ENCODE measurements at places on chromosomes 2 and 18.

- DNase-seq: no peak
These were observed 1203.8 kb upstream of the PIK3C3 start for GRCh38 chr18:40751186-40751585.

- no peak for DNase-seq
These were observed 1.5 kb downstream of the IL1B start for GRCh38 chr2:112835061-112835501.

- DNase-seq: no peak
These were observed 39.0 kb downstream of the ANXA4 start for GRCh38 chr2:69780921-69781320.

- DNase-seq: no peak
These were observed 38.7 kb downstream of the REEP1 start for GRCh38 chr2:86298411-86299390.

- DNase-seq: no peak
These were observed 519 bp downstream of the TEX261 start for GRCh38 chr2:70994009-70994698.

DNA sequence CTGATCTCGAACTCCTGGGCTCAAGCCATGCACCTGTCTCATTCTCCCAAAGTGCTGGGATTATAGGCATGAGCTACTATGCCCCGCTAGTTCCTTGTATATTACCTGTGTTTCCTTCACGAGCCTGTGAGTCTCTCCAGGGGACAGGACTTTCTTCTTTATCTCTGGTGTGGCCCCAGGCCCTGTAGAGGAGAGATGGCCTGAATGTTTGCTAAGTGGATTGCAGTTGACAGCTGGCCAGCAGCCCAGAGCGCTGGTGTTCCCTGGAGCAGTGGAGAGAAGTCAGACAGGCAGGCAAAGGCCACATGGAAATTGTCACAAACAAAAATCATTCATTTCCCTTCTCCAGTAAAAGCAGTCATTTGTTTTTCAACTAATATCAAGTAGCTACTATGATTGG lies 17.9 kb downstream of the LPIN1 start:
- no peak for DNase-seq

DNA sequence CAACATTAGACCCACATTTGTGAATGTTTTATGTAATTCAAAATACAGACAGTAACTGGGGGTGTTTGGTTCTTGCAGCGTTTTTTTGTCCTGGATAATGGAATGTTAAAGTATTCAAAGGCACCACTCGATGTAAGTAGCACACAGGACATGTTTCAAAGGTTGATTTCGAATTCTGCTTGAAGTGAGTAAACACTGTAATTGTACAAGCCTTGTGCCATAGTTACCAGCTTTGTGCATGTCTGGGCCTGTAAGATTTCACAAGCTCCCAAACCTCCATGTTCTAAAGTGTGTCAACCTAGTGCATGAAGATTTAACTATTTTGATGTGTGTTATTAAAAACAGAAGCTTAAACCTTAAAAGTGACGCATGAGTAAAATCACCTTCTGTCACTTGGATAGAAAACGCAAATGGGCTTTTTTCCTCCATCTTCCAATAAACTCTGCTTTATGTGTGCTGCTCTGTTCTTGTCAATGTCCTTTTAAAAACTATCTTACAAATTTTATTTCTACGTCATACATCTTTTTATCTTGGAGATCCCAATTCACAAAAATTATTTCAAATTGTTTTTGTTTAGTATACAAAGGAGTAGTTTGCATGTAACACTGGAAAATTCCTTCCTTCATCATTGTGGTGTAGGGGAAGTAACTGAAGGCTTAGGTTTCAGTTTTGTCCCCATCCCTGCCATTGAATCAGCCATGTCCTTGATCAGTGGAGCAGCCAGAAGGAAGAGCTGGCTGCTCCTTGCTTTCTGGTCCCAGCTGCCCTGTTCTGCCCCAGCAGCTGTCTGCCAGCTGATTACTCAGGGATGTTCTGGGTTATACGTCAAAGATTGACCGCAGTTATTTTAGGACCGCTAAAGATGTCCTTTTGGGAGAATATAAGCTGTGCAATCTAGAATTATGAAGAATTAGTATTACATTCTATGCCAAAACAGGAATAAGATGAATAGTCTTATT lies 119.2 kb downstream of the PRKRA start:
- no peak for DNase-seq

- DNase-seq: no peak
These were observed 115.2 kb downstream of the MMADHC start for GRCh38 chr2:149472413-149472812.

GRCh38 chr18:22428672-22429071 lies 11.0 kb upstream of the CTAGE1 start:
- no peak for DNase-seq

GRCh38 chr2:32375228-32375892 lies 18.5 kb downstream of the BIRC6 start:
- no peak for DNase-seq

DNA sequence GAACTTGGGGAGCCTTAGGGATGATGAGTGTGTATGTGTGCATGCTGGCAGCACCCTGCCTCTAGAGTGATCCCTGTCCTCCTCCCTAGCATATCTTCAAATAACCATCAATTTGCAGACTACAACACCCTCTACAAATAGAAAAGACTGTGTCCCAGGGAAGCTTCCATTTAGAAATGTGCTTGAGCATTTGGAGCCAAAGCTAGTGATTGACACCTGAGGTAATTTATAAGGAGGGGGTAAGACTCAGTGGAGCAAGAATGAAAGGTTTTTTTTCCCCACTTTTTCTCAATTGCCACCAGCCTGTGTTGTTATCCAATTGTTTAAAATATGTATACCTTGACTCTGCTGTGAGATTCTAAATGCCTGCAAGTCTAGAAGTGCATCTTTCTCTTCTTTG lies 286.0 kb upstream of the SLC14A2 start:
- DNase-seq: no peak

GRCh38 chr2:227608561-227609338 lies 5.9 kb downstream of the SCYGR3 start:
- no peak for DNase-seq

- peak; percentile 27 for DNase-seq
These were observed 492.0 kb downstream of the TNS1 start for GRCh38 chr2:217510771-217511291.

GRCh38 chr2:40371525-40372282 lies 80.2 kb downstream of the SLC8A1 start:
- DNase-seq: peak; percentile 69

DNA sequence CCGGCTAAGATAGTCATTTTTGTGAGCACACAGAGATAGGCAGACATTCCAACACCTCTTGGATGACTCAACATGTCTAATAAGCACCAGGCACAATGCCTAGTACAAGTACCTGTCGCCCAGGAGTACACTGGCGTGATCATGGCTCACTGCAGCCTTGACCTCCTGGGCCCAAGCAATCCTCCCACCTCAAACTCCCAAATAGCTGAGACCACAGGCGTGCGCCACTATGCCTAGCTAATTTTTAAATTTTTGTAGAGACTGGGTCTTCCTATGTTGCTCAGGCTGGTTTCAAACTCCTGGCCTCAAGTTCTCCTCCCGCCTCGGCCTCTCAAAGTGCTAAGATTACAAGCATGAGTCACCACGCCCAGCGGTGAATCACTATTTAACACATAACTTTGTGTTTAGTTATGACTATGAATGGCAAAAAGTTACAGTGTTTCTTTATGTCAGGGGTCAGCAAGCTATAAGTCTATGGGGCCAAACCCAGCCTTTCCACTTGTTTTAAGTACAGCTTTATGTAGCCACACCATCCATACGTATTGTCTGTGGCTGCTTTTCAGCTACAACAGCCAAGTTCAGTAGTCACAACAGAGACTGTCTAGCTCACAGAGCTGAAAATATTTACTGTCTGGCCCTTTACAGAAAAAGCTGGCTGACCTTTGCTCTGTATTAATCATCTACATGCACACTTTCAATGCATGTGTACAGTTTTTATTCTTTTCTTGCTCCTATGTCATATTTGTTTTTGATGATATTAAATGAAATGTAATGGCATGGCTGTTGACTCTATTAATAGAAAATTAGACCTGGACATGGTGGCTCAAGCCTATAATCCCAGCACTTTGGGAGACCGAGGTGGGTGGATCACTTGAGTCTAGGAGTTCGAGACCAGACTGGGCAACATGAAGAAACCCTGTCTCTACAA lies 18.7 kb downstream of the ORC2 start:
- peak; percentile 36 for DNase-seq

DNA sequence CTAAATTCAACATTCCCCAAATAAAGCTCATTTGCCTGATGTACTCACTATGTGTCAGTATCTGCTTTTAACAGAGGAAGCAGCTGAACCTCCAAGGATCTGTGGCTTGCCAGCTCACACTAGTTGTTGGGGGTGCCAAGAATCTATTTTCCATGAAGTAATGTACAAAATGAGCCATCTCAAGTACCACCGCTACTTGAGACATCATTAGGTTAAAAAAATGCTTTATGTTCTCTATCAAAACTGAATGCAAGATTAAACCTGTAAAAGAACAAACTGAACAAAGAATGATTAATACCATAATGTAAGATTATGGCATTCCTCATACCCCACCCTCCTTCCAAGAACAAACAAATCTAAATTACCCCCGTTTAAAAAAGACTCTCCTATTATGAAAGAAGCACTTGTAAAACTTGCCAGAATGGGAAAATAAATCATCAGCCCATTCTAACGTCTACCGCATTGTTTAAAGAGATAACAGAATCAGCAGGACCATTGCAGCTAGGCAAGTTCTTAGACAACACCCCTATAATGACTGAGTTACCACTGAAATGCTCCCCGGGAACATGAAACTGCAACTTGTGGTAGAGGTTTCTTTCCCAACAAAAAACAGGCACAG lies 471.6 kb downstream of the DLGAP1 start:
- no peak for DNase-seq

- no peak for DNase-seq
These were observed 779.8 kb downstream of the RNF144A start for GRCh38 chr2:7697052-7697451.

DNA sequence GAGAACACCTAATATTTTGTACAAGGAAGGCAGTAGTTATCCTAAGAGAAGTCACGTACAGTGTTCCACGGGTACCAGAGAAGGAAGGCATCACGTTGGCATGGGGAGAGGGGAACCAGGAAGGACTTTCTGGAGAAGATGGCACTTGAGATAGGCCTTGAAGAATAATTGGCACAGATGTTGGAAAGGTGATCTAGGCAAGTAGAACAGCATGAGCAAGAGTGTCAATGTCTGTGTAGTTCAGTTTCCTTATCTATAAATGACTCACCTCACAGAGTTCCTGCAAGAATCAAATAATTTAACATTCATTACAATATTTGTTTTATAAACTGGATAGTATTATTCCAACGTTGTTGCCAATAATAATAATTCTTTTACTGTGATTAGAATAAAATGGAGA lies 48.3 kb upstream of the BZW1 start:
- DNase-seq: no peak

- DNase-seq: no peak
These were observed 520.0 kb upstream of the TCF4 start for GRCh38 chr18:56107821-56108477.

DNA sequence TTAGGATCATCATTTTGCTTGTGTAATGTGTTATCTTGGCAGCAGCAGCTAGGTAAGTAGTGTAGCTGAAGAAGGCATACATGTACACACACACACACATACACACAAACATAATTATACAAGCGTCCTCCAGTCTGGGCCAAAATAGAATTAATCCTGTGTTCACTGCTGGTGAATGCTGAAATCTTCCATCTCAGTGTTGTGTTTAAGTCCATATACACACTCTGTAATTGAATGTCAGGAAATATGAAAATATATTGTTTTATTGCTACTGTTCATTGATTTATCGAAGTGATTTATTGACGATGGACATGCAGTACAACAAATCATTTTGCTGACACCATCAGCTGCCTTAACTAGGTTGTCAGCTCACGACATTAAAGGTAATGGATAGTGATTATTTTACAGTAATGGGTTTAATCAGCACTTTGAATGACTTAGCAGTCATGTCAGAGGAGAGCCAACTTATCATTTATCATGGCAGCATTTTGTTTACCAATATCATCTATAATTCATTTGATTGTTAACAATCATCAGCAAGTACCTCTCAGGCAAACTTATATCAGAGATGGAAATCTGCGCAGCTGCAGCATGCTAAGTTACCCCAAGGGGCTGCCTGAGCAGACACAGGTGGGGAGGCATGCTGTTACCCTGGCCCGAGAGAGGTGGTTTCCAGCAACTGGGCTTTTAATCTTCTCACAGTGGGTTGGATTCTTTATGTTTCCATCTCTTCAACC lies 83.7 kb upstream of the FSHR start:
- DNase-seq: no peak

DNA sequence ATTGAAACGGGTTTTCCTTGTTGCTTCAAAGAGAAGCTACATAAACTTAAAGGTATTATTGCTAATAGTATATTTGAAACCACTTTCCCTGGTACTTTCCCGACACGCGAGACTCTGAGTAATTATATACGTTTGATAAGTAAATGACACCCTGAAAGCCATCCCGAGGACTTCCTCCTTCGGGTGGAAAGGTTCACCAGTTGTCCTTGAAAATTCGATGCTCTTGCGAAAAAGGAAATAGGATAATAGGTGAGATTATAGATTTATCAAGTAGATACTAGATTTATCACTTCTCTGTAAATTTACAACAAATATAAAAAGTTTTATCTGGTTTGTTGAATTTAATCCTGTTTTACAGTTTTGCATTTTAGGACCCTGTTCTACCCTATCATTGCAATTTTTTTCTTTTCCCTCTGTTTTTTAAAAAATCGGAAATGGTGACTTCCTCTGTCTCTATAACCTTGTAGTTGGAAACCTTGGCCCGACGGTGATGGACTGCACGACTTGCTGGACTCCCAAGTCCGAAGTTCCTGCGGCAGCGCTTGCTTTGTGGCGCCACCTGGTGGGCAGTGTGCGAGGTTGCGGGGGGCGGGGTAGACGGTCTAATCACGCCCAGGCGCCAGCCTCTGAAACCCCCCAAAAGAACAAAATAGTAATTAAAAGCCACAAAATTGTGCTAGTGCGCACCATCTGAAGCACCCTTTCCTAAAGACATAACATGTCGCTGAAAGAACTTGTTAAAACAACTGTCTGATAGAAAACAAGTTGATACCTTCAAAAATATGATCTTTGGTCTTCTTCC lies 972 bp upstream of the DLX2 start:
- no peak for DNase-seq

DNA sequence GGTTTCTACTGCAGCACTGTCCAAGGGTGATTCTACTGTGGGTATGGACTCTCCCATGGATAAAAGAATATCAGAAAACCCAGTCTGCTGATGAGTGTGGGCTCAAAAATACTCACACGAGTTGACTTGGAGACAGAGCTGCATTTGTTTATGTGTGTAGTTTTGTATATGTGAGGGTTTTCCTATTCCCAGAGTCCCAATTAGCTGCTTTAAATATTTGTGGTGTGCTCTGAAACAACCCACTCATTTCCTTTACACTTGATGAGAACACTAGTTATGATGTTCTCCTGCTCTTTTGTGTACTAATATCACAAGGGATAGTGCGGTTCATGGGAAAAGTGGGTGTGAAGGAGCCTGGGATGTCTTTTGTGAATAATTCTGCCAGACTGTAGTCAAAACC lies 337.3 kb downstream of the PLCL1 start:
- DNase-seq: no peak

DNA sequence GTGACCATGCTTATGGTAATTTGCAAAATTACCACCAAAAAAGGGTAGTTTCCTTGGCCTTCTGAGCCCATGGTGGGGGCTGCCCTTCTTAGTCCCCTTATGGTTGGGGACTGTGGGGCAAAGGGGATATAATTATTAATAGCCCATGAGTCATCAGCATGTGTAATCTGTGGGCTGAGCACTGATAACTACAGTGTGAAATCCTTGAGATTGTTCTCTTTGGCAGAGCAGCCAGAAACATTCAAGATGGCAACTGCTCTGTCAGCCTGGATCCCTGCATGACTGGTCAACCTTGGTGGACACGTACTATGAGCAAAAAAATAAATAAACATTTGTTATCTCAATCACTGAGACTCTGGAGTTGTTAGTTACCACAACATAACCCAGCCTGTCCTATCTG lies 61.3 kb downstream of the MGAT4A start:
- no peak for DNase-seq
